ENCODE measurements at places on chromosomes 7 and 10.

GRCh38 chr10:49169776-49170175 lies 18.4 kb downstream of the TMEM273 start:
- DNase-seq = no peak

DNA sequence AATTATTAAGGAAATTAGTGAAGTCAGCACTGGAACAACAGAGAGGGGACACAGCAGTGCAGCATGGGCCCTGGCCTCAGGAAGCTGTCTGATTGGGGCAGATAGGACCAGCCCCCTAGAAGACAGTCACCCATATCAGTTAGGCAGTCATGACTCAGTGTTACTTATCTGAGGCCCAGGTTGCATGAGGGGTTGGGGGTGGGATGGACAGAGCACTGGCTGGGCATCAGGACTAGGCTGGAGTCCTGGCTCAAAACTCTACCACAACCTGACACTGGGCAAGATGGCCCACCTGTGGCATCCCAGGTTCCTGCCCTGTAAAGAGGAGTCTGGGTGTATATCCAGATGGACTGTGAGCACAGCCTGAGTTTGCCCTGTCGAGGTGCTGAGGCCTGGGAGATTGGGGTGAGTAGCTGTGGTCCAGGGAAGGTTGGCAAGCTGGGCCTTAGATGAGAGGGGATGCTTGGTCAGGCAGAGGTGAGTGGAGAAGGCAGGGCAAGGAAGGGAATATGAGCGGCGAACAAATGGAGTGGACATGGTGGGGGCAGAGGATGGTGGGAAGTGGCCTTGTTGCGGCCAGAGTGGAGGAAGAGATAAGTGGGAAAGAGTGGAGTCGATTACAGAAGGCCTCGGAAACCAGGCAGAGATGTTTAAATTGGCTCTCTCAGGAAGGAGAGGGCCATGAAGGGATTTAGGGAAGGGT lies 37.5 kb downstream of the HK1 start:
- DNase-seq = no peak

GRCh38 chr7:78066599-78066998 lies 268.0 kb downstream of the PHTF2 start:
- no peak for DNase-seq

DNA sequence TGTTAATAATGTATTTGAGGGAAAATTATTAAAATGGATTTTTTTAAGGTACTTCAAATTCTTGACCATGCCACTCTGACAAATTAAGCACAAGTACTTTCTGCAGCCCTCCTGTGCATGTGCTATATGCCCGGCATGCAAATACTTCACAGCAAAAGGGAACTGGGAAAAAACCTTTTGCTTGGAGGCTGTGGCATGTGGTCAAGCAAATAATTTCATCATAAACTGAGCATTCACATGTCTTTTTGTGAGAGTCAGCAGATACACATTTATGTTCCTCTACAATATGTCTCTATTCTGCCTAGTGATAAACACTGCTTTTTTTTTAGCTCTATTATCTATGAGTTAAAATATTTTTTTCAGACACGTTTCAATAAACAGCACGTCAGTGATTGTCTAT lies 53.7 kb upstream of the SEMA3A start:
- DNase-seq = no peak

DNA sequence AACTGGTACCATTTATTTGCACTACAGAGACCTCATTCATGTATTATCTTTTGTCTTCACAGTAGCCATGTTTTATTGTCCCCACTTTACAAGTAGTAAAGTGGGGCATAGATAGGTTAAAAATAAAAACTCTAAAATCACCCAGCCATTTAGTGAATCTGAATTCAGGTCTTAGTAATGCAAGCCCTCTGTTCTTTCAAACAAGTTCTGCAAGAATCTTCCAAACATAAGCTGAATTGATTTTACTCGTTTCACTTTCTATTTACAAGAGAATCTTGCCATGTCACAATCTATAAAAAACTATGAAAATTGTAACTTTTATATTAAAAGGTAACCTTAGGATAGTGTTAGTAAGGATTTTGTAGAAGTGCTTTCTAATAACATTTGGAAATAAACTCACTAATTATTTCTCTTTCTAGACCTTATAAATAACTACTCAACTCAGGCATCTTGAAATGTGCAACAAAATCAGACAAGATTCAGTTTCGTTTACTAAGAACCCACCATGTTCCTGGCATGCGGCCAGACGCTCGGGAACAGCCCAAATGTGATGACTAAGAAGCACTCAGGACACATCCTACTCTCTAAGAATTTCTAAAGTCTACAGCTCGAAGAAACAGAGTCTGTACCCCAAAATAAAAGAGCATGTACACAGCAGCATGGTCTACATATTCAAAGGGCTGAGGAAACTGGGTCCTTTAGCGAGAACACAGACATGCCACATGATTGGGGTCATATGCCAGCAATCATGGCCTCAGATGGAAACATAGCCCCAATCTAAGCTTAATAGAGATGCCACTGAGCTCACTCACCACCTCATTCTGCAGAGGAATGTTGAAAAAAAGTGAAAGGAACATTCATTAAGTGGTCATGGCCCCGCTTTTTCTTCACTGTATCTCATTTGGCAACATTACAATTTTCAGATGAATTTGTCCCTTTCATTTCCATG lies 167.6 kb downstream of the AMPH start:
- no peak for DNase-seq

DNA sequence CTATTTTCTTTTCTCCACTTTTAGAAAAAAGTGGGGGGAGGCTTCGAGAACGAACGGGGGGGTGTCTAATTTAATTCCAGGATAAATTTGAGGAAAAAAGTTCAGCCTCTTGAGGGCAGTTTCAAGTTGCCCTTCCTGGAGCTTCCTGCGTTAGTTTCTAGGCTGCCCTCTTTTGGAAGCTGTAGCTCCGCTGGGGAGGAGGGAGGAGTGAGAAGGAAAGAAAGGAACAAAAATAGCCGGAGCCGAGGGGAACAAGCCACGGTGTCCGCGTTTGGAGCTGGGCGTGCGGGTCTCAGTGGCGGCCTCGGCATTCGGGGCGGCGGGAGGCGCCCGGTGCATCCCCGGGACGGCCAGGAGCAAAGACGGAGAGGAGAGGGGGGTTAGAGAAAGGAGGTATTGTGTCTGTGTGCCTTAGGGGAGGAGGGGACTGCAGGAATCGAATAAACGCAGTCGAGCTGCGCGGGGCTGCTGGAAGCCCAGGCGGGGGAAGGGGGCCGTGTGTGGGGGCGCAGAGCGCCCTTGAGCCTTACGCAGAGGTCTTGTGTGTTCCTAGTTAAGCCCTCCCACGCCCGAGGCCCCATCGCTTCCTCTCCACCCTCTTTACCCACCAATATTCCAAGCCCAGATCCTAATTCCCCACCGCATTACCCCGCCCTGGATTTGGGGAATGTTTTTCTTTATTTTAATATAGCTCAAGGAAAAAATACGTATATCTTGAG lies 2.0 kb upstream of the TNRC18 start:
- DNase-seq = no peak

DNA sequence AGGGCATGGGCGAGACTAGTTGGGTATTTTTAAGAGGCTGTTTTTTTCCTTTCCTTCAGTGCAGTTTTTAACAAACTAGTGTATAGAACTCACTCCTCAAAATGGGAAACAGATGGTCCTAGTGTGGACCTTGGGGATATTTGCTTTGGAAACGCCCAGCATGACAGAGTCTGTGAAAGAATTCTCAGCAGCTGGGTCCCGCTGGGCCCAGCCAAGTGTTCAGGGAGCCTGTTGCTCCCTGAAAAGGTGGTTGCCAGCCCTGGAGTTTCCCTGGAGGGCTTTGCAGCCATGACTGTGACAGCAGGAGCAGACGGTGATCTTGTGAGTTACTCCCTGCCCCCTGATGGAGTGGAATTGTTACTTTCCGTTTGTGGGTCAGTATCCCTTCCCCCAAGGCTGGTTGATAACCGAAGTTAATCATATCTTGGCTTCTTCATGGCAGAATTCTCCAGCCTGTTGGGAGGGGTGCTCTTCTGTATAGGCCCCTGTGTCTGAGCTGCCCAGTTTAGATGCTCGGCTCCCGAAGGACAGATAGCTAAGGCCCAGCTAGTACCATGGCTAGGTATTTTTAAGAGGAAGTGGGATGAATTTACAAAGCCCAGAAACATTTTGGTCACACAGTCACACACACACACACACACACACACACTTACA lies 278.6 kb upstream of the HABP2 start:
- no peak for DNase-seq

GRCh38 chr10:32317795-32318357 lies 29.1 kb downstream of the EPC1 start:
- no peak for DNase-seq

Data from activated CD8-positive, alpha-beta memory T cell treated with anti-CD3 and anti-CD28 coated beads for 1 hour (primary cell).